ENCODE measurements at places on chromosomes 5 and 9.

DNA sequence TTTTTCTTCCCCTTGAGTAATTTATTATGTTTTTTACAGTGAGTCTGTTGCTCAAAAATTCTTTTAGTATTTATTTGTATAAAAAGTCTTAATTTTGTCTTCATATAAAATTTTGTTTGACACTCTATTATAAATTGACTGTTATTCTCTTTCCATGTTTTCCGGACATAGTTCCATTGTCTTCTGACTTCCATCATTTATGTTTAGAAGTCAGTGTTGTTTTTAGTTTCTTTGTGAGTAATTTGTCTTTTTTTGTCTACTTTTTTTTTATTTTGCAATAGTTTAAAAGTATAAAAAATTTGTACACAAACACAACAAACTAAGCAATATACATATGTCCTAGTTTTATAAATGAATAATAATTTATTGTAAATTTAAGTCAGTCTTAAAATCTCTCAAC lies 25.7 kb upstream of the SPDL1 start:
- no peak for DNase-seq

DNA sequence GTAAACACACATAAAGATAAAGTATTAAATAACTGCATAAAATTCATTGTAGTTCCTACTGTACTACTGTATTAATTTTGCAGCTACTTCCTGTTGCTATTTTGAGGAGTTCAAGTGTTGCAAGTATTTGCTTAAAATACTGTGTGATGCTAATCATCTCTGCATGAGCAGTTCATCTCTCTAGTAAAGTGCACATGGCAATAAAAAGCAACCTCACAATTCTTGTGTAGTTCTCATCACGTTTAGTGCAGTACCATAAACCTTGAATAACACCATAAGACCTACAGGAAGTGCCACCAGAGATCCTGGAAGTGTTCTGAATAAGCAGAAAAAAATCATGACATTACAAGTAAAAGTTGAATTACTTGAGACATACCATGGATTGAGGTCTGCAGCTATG lies 34.6 kb downstream of the CPLANE1 start:
- no peak for DNase-seq

DNA sequence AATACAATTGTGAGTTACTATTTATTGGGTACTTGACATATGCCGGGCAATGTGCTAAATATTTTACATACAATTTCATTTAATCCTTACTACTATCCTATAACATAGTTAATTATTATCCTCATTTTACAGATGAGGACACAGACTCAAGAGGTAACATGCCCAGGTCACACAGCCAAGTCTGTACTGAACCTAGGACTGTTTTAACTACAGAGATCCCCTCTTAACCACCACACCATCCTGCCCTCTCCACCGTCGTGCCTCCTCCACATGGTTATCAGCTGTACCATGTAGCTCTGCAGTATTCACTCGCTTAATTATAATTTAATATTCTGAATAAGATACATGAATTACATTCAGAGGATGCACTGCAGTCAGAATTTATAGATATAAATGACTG lies 5.3 kb downstream of the RAB14 start:
- DNase-seq = no peak

DNA sequence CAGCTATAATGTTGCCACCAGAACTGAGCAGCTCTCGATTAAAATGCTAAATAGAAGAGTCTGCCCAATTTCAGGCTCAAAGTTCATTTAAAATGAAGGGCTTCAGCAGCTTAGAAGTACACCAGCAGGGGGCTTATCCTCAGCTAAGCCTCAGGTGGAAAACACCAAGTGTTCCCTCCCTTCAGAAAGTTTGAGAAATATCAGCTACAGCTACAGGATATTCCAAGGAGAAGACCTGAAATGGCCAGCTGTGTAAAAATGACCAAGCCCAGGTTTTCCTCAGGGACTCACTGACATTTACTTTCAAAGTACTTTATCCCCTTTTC lies 395.4 kb downstream of the DTWD2 start:
- DNase-seq = no peak

All from T follicular helper cell (primary cell).